Vagina (tissue), 2 donors: ENCODE measurements at places on chromosomes 2 and 18. TPM values are rescaled to one million over a fixed set of nuclear protein-coding genes. Genes with fewer than 3 reads are reported as not detected.

The RNF125 gene
- total RNA-seq: 3.7 TPM

GRCh38 chr2:180520206-180520605 is 460.2 kb upstream of the UBE2E3 start:
- H3K36me3 ChIP-seq: no peaks in the 10 kb centered on the region
- no peaks in the 10 kb centered on the region for H3K4me1 ChIP-seq
- H3K27me3 ChIP-seq: no peaks in the 10 kb centered on the region
- no peak overlapping the region for H3K4me3 ChIP-seq
- no peak for DNase-seq

GRCh38 chr2:197838036-197838435 is 33.6 kb downstream of the PLCL1 start:
- no peaks in the 10 kb centered on the region for H3K4me1 ChIP-seq
- H3K27me3 ChIP-seq: no peaks in the 10 kb centered on the region
- H3K27ac ChIP-seq: peak overlapping the region; percentile 24
- no peaks in the 10 kb centered on the region for H3K36me3 ChIP-seq

GRCh38 chr2:187617120-187617519 is 62.9 kb upstream of the TFPI start:
- H3K36me3 ChIP-seq: no peaks in the 10 kb centered on the region
- no peak overlapping the region for H3K4me3 ChIP-seq
- no peak overlapping the region for H3K27ac ChIP-seq
- DNase-seq: no peak
- H3K4me1 ChIP-seq: no peaks in the 10 kb centered on the region

DNA sequence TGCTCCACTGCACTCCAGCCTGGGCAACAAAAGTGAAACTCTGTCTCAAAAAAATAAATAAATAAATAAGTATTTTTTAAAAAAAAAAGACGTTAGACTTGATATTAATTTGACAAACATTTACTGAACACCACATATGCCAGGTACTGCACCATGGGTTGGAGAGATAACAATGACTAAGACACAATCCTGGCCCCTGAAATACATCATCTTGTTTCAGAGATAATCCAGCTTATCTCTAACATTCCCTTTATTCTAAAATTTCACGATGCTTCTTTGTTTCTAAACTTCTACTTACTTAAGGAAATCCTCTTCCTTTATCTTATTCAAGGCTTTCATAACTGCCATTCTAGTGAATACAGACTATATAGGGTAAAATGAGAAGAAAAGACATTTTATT is 55.0 kb upstream of the PEX13 start:
- no peaks in the 10 kb centered on the region for H3K27me3 ChIP-seq
- H3K4me3 ChIP-seq: no peak overlapping the region
- no peak overlapping the region for H3K27ac ChIP-seq
- H3K36me3 ChIP-seq: no peaks in the 10 kb centered on the region
- DNase-seq: no peak

- no peaks in the 10 kb centered on the region for H3K27me3 ChIP-seq
- DNase-seq: no peak
- H3K4me3 ChIP-seq: no peak overlapping the region
- no peaks in the 10 kb centered on the region for H3K4me1 ChIP-seq
- H3K27ac ChIP-seq: no peak overlapping the region
Observed at GRCh38 chr18:33350256-33350655, 90.3 kb downstream of the CCDC178 start.

DNA sequence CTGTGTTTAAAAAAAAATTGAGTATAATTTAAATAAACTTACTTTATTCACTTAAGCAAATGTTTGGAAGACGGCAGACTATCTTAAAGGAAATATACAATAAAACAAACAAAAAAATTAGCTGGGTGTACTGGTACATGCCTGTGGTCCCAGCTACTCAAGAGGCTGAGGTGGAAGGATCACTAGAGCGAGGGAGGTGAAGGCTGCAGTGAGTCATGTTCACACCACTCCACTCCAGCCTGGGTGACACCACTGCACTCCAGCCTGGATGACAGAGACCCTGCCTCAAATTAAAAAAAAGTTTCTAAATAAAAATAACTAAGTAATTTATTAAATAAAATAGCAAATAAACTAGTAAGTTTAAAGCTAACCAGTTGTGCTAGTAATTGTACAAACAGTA is 7.5 kb downstream of the PUM2 start:
- H3K4me3 ChIP-seq: no peak overlapping the region
- H3K36me3 ChIP-seq: no peaks in the 10 kb centered on the region
- H3K4me1 ChIP-seq: peaks cover 84% of the 10 kb centered on the region
- H3K27me3 ChIP-seq: no peaks in the 10 kb centered on the region

The GPR155 gene
- 6.6 TPM for total RNA-seq

DNA sequence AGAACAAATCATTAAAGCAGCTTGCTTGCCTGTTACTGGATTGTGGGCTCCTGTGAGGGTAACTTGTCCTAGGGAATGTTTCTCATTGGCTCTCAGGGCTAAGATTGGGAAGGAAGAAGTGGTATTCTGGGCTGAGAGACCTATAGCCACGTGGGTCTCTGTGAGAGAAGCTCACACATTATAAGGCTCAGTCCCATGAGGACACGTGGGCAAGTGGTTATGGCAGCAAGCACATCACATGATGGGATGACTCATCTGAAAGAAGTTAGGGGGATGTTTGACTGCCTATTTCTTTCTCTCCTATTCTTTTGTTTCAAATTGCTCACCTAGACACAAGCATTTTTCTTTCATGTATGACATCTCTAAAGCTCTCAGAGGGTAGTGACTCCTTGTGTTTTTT is 418.0 kb upstream of the ST6GAL2 start:
- no peaks in the 10 kb centered on the region for H3K4me1 ChIP-seq
- no peak for DNase-seq
- H3K36me3 ChIP-seq: no peaks in the 10 kb centered on the region
- no peak overlapping the region for H3K27ac ChIP-seq
- no peak overlapping the region for H3K4me3 ChIP-seq

DNA sequence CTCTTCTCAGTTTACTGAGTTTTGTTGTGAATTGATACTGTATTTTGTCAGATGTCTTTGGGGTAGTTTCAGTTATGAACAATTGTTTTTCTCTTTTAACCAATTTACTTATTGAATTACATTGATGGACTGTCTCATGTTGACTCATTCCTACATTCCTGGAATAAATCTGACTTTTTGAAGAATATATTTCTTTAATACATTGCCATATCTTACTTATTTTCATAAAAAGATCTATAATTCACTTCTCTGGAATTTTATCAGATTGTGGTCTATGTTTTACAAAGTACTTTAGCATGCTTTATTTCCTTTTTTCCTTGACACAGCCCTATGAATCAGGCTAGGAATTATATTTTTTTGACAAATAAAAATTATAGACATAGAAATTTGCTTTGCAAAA is 268.3 kb downstream of the PLCL1 start:
- H3K4me3 ChIP-seq: no peak overlapping the region
- H3K27ac ChIP-seq: no peak overlapping the region
- H3K27me3 ChIP-seq: no peaks in the 10 kb centered on the region
- DNase-seq: no peak
- no peaks in the 10 kb centered on the region for H3K36me3 ChIP-seq
- H3K4me1 ChIP-seq: no peaks in the 10 kb centered on the region

DNA sequence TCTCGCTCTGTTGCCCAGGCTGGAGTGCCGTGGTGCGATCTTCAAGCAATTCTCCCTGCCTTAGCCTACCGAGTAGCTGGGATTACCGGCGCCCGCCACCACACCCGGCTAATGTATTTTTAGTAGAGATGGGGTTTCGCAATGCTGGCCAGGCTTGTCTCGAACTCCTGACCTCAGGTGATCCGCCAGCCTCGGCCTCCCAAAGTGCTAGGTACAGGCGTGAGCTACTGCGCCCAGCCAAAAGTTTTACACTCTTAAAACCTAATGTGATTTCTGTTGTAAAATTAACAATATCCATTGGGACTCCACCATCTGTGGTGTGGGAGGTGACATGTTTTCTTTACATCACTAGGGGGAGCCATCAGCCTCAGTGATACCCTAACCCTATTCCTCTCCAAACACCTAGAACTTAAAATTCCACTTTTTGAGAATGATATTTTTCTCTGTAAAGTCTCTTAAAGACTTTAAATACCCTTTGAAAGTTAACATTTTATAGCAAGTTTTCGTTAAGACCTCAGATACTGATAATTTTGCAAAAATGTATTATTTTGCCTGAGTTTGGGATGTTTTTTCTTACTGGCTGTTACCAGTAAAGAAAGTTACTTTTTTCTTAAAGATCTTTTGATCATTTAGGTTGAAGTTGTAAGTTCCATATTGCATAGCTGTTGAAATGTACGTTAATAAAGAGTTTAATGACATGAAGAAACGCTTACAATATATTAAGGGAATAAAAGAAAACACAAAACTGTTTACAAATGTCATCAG is 11.6 kb upstream of the EIF2AK2 start:
- H3K27me3 ChIP-seq: no peaks in the 10 kb centered on the region
- H3K36me3 ChIP-seq: no peaks in the 10 kb centered on the region
- no peak overlapping the region for H3K27ac ChIP-seq
- no peaks in the 10 kb centered on the region for H3K4me1 ChIP-seq
- no peak for DNase-seq

The ALPP gene
- not detected for total RNA-seq

DNA sequence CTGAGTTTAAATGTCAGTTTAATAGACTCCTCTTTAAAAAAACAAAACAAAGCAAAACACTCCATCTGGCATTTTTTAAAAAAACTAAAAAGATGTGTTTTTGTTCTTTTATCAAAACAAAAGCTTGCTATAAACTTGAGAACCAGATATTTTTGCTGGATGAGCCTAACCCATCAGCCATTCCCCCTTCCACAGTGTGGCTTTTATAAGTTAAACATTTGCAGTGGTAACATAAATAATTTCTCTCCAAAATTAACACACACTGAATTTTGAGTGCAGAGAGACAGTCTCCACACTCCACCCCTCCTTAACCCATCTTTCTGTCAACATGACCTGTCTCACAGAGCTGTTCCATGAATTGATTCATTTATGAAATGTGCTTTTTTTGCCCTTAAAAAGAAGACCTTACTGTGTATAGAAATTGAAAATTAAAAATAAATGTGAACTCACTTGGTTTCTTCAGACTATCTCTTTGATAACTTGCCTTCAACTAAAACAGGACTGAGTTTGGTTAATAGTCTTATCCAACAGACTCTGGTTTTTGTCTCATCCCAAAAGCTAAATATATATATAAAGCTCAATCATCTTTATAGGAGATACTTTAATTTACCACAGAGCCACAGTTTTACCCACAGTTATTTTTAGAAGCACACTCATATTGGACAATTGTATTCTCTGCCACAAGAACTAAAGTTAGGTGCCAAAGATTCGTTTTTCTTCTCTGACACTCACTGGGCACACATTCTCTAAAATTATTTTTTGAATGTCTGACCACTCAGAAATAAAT is 64.8 kb upstream of the STK39 start:
- H3K27me3 ChIP-seq: no peaks in the 10 kb centered on the region
- no peak for DNase-seq
- H3K4me1 ChIP-seq: peaks cover 15% of the 10 kb centered on the region
- H3K27ac ChIP-seq: no peak overlapping the region
- no peak overlapping the region for H3K4me3 ChIP-seq
- no peaks in the 10 kb centered on the region for H3K36me3 ChIP-seq

DNA sequence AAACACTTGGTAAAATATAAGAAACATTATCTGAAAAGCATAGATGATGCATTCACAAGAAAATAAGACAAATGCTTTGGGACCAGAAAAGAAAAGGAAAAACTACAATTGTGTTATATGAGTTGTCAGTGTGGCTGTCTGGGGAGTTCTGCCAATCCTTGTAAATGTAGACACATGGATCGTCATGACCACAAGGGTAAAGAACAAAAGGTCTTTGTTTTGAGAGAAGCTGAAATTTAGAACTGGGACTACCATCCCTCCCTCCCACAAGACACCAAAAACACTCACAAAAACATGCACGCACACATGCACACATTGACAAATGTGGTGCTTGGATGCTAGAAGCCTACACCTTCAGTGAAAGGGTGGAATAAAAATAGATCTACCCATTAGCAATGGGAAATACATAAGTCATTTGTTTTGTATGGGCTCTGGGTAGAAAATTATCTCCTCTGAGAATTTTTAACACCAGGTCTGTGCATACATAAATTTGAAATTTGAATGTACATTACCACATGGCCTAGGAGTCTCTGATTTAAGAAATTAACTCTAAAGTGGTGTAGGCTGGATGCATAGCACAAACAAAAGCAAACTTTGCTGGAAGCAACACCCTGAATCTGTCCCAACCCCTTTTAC is 266.2 kb upstream of the SLC39A10 start:
- H3K27me3 ChIP-seq: no peaks in the 10 kb centered on the region
- H3K27ac ChIP-seq: no peak overlapping the region
- H3K4me3 ChIP-seq: no peak overlapping the region
- H3K4me1 ChIP-seq: no peaks in the 10 kb centered on the region
- DNase-seq: no peak

GRCh38 chr2:177604271-177605065 is 211.9 kb downstream of the AGPS start:
- H3K36me3 ChIP-seq: no peaks in the 10 kb centered on the region
- no peaks in the 10 kb centered on the region for H3K27me3 ChIP-seq
- no peaks in the 10 kb centered on the region for H3K4me1 ChIP-seq

DNA sequence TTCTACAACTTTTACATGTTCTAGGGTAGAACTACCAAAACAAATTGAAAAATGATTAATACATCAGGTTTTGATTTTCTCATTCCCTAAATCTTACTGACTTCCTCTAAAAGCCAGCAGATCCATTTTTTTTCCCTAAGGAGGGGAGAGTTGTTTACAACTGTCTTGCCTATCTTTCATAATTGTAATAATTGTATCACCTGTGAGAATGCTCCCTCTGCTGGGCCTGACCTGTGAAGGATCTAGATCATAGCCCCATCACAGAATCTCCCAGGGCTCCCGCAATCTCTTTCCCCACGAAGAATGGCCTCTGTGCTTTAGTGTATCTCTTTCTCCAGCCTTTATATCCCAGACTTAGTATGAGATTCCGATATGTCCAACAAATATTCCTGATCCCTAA is 9.1 kb downstream of the LOXL3 start:
- no peaks in the 10 kb centered on the region for H3K27me3 ChIP-seq
- no peaks in the 10 kb centered on the region for H3K36me3 ChIP-seq
- peaks cover 7% of the 10 kb centered on the region for H3K4me1 ChIP-seq
- no peak for DNase-seq

The KCNJ13 gene
- not detected for total RNA-seq

The BCL2 gene
- total RNA-seq: 18.7 TPM

- no peak for DNase-seq
- H3K36me3 ChIP-seq: no peaks in the 10 kb centered on the region
- peaks cover 11% of the 10 kb centered on the region for H3K4me1 ChIP-seq
Observed at GRCh38 chr2:119694845-119695521, 16.0 kb downstream of the TMEM177 start.

The NEURL3 gene
- 2.5 TPM for total RNA-seq
